M059J (cell line): ENCODE measurements at places on chromosomes 12 and 14.

- no peak for DNase-seq
Measured at GRCh38 chr14:34021096-34021495, 70.2 kb upstream of the EGLN3 start.

DNA sequence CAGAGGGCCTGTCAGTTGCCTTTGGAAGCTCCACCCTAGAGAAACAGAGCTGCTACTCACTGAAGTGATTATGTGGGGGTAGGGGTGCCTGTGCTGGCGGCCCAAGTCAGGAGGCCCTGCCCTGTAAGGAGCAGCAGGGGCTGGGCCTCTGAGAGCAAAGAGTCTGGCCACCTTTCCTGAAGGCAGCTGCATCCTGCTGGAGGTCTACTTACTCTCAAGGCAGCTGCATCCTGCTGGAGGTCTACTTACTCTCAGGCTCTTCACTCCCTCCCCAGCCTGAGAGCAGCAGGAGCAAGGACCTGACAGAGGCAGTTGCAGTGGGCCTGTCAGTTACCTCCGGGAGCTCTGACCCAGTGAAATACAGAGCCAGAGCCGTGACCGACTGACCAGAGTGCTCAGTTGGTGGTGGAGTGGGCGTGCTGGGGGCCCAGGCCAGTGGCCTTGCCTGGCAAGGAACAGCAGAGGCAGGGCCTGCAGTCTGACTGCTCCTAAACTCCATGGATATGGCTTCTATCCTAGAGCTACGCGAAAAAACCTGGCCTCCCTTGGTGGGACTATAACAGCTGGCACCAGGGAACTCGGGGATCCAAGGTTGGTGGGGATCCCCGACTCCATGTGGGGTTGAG lies 32.3 kb downstream of the RAD51B start:
- DNase-seq = no peak

DNA sequence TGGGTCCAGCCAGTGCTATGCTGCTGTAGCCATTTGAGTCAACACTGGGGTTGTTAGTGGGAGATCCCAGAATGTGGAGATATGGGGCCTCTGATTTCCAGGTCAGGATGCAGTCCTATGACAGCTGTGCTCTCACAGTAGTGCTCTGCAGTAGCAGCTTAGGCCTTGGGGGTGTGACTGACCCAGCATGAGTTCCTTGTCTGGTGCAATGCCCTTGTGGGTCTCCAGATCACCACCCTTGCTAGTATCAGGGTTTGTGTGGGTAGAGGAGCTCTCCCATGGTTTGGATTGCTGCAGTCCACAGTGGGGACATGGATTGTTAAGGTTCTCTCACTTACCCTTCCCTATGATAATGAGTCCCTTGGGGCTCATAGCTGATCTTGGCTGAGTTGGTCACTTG lies 113.7 kb downstream of the RAD51B start:
- no peak for DNase-seq

GRCh38 chr14:64841121-64841651 lies 38.5 kb downstream of the SPTB start:
- DNase-seq = peak; percentile 83

DNA sequence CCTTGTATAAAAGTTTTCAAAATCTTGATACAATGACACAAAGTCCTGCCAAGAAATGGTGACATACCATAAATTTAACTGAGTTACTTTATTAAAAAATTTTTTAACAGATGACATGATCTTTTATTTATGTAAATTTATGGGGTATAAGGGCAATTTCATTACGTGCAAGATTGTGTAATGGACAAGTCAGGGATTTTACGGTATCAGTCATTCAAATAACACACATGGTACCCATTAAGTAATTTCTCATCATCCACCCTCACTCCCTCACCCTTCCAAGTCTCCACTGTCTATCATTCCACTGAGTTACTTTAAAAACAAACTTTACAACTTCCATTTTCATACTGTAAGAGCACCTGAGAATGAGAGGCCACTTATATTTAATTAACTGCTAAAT lies 37.4 kb downstream of the SPTLC2 start:
- DNase-seq = no peak

DNA sequence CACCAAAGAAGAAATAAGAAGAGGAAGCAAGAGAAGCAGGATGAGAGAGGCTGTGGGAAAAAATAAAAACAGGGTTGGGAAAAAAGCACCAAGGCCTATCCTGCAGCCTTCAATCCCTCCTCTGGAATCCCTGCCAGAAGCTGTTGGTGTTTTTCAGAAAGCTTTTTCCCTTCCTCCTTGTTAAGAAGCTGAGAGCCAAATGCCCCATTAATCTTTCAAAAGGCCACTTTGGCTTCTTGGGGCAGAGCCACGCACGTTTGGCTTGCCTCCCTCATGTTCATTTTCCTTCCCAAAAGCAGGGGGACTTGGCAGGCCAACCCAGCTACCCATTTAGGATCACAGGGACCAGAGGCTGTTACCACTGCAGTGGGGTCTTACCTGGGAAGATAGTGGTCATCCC lies 365.3 kb downstream of the NUAK1 start:
- DNase-seq = no peak

- peak; percentile 31 for DNase-seq
Measured at GRCh38 chr14:56482310-56482911, 97.2 kb upstream of the TMEM260 start.

GRCh38 chr12:14256555-14257169 lies 108.8 kb upstream of the ATF7IP start:
- DNase-seq = peak; percentile 84

DNA sequence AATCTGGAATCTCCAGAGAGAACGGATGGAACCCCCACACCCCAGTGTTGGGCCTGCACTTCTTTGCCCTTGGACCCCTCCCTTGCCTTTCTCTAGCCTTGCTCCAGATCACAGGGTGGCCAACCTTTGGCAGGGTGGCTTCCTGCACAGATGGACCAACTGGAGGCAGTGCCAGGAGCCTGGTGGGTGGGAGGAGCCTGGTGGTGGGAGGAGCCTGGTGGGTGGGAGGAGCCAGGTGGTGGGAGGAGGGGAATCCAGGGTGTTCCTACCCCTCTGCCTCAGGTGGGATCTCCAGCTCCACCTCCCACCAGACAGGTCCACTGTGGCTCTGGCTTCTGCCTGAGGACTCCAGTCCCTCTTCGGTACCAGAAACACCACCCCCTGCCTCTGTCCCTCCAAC lies 15.0 kb upstream of the ORAI1 start:
- no peak for DNase-seq

GRCh38 chr14:79596551-79596950 lies 614.8 kb downstream of the DIO2 start:
- DNase-seq = peak; percentile 89

GRCh38 chr12:26867080-26867479 lies 34.1 kb upstream of the ITPR2 start:
- DNase-seq = no peak

DNA sequence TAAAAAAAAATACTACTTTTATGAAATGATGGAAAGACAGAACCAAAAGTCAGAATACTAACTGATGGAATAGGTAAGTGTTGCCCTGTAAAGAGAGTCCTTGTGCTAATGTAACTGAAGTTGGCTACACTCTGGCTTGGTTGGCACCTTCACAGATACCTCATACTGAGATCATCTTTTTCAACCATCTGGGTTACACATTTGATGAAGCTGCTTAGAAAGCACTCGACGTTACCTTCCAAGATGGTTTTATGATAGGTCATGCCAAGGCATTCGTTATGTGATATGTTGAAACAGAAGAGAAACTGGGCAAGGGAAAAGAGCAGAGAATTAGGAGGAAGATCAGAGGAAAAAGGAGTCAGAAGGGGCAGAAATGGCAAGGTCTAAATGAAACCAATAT lies 203.8 kb downstream of the ADAMTS20 start:
- no peak for DNase-seq

DNA sequence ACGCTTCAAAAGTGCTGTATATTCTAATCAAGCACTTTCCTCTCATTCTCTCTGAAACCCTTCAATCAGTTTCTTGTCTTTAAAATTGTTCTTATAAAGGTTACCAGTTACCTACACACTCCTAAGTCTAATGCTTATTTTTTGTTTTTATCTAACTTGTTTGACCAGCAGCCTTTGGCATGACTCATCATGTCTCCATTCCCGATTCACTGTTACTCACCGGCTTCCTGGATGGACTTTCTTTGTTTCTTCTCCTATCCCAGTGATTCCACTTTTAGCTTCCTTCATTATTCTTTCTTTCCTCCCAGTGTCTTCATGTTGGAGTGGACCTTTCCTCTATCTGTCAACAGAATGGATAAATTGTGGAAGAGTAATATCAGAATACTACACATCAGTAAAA lies 368.6 kb upstream of the CCDC196 start:
- DNase-seq = peak; percentile 32

- DNase-seq = no peak
Measured at GRCh38 chr12:102427543-102427941, 52.8 kb downstream of the IGF1 start.

DNA sequence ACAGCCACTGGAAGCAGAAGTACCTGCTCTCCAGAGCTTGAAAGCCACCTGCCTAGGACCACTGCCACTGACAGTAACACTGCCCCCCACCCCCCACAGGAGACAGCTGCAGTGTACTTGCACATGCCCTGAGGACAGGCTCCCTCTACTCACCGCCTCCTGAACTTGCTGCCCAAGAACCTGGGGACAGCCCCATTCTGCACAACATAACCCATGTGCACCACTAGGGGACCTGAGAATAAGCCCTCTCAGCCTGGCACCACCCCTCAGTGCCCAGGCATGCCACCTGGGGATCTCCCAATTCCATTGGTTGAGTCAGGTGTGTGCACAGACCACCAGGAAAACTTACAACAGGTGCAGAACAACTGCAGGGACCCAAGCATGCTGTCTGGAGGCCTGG lies 67.1 kb upstream of the KIF21A start:
- DNase-seq = no peak

DNA sequence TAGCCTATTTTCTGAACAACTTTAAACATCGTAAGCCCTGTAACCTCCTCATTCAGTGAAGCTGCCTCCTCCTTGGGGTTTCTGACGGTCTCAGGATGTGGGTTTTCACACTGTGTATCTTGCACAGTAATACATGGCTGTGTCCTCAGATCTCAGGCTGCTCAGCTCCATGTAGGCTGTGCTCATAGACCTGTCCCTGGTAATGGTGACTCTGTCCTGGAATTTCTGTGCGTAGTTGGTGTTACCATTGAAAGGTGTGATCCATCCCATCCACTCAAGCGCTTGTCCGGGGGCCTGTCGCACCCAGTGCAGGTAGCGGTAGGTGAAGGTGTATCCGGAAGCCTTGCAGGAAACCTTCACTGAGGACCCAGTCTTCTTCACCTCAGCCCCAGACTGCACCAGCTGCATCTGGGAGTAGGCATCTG lies 980.5 kb downstream of the TMEM121 start:
- no peak for DNase-seq

DNA sequence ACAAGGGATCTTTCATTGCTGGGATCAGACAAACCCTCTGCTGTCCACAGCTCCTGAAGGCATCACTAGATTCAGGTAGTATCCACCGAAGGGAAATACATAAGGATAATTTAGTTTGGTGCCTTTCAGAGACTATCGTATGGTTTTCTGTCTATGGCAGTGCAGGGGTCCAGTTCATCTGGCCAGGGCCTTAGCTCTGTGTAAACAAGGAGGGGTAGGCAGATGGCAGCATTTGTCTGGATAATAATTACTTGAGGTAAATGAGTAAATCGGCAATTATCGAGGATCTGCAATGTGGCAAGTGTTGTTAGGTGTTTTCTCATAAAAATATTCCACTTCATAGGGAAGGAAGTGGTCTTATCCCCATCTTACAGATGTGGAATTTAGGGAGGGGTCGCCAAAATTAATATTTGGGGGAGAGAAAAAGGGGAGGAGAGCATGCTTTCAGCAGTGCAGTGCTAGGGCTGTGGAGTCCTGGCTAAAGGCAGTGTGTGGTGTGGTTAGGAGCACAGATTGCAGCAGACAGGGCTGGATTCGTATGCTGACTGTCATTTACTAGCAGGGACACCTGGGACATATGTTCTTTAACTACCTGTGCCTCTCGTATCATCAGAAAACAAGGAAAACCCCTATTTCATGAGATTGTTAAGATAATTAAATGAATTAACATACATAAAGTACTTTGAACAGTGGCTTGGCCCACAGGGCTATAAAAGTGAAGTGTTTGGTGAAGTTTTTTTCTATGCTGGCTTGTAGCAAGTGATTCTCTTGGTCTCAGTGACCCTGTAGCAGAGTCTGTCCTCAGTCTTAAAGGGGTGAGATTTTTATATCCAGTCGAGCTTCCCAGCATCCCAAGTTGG lies 27.1 kb downstream of the RASSF8 start:
- no peak for DNase-seq

DNA sequence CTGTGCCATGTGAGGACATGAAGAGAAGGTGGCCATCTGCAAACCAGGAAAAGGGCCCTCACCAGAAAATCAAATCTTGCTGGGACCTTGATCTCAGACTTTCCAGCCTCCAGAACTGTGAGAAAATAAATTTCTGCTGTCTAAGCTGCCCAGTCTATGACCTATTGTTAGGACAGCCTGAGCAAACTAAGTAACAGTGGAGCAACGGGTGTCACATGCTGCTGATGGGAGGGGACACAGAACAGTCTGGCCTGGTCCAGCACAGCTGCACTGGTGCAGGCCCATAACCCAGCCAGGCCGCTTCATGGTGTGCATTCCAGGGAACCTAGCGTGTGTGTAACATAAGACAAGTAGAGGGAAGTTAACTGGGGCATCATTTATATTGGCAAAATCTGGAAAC lies 42.1 kb downstream of the GRIP1 start:
- DNase-seq = no peak

GRCh38 chr14:71933001-71933587 lies 865 bp downstream of the RGS6 start:
- DNase-seq = peak; percentile 1

DNA sequence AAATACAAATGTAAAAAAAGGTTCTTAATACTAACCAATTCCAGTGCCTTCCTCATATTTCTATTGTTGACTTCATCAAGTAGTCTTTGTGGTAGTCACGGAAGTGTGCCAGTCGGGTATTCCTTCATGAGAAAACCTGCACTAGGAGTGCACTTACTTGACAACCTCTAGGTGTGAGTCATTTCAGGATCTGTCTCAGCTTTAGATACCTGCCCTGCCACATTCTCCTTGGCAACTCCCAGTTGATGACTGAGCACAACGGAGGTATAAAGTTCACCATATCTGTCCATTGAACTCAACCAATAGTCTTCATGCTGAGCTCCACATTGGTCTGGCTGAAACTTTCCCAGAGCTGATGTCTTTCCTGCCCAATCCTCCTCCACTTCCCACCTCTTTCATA lies 215.7 kb downstream of the SYT10 start:
- no peak for DNase-seq

GRCh38 chr14:23115039-23115731 lies 3.9 kb downstream of the CEBPE start:
- peak; percentile 98 for DNase-seq

- peak; percentile 4 for DNase-seq
Measured at GRCh38 chr14:49424436-49425331, 161.5 kb downstream of the RPS29 start.

GRCh38 chr12:18424857-18425256 lies 163.5 kb downstream of the PIK3C2G start:
- DNase-seq = no peak

DNA sequence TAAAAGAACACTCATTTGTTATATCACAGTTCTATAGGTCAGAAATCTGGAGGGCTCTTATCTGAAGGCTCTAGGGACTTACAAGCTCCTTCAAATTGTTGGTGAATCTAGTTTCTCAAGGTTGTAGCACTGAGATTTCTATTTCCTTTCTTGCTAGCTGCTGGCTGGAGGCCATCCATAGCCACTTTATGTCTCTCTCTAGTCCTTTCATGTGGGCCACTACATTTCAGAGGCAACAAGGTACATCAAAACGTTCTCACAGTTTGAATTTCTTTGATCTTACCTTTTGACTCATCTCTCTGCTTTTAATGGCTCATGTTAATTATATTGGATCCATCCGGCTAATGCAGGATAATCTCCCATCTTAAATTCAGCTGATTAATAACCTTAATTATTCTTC lies 286.8 kb downstream of the DIO2 start:
- no peak for DNase-seq

- peak; percentile 69 for DNase-seq
Measured at GRCh38 chr14:99564256-99564925, 39.6 kb downstream of the CCDC85C start.
